ENCODE measurements at places on chromosomes 16 and 17.

DNA sequence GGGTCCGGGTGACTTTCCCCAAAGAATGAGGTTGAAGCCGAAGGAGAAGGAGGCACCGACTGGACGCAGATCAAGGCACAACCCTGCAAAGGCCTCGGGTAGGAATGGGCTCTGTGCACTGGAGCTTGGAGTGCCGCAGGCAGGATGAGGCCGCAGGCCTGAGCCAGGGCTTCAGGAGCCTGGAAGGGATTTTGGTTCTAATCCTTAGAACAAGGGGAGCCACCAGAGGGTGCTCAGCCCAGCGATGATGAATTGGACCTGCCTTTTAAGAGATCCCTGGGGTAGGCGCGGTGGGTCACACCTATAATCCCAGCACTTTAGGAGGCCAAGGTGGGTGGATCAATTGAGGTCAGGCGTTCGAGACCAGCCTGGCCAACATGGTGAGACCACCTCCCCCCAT, 8.1 kb downstream of the CIBAR2 start:
- no peak for DNase-seq

DNA sequence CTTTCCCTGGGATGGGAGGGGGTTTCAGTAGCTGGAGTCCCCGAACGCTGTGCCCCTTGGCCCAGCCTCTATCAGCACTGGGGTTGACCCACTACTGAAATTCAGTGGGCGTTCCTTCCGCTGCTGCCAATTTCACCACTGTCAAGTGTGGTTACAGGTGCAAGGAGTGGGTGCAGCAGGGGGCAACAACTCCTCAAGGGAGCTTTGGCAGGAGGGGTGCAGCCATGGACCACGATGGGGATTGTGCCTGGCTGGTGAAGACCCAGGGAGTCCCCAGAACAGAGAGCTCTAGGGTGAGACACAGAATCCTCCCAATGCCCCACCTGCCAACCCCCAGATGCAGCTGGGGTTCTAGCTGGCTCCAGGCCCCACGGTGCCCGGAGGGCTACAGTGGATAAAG, 123.5 kb upstream of the SDK2 start:
- no peak for DNase-seq

DNA sequence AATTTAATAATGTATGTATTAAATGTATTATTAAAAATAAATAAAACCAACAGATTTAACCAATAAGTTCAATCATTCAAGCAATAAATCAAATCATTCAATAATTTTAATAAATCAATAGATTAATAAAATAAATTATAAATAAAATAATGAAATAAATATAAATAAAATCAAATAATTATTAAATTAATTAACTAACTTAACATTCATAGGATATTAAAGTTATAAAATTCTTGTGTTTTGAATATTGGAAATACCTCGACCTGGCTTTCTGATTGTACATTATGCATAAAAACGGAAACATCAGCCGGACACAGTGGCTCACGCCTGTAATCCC, 182.2 kb downstream of the BANP start:
- DNase-seq = no peak

DNA sequence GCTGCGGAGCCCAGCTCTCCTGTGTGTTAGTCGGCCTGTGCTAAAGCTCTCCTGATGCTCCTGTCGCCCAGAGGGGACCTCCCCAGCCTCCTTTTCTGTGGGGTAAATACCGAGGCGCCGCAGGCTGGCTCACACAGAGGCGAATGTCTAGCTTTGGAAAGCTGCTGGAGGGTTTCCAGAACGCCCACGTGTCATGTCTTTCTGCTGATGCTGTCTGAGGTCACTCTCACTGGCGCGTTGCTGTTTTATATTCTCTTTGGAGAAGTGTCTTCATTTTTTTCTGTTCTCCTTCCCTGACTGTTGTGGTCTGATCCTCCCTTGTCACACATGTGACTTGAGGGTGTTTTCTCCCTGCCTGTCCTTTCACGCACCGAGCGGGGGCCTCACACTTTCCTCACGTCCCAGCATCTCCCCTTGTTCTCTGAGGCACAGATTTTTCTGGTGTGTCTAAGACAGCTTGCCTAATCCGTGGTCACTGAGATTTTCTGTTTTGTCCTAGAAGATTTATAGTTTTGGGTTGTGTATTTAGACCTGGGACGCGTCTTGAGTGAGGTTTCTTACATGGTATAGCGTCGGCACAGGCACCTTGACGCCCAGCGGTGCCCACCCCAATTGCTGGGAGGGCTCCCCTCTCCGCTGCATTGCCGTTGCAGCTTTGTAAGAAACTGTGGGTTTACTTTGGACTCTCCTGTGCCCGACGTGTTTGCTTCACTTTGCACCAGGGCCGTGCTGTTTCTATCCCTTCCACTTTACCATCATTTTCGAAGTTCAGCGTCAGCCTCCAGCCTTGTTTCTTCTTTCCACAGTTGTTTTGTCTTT, 92.1 kb upstream of the ZNF750 start:
- DNase-seq = no peak

DNA sequence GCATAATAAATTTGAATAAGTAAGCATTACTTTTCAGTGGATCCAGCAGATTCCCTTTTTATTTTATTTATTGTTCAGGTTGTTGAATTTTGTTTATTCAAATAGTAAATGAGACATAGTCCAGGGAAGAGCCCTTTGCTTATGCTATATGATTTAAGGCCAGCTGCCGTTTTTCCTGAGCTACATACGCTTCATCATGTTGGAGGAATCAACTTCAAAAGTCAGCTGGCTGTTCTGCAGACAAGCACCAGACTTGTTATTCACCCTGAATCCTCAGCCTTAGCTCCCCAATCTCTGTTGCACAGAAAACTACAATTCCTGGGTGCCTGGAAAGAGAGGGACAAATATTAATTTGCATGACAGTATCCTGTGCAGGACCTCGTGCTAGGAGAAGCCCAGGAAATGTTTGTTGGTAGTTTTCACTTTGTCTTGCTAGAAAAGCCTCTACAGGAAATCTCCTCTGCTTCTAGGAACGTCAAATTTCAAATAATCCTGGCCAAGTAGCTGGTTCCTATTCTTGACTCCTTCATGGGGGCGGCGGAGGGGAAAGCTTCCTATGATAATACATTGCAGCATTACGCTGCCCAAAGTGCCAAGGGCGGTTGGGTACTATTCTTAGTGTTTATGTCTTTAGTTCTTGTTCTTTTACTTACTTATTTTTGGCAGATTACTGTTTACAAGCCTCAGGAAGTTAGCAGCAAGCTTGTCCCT, 101.6 kb downstream of the PRKCA start:
- DNase-seq = no peak

DNA sequence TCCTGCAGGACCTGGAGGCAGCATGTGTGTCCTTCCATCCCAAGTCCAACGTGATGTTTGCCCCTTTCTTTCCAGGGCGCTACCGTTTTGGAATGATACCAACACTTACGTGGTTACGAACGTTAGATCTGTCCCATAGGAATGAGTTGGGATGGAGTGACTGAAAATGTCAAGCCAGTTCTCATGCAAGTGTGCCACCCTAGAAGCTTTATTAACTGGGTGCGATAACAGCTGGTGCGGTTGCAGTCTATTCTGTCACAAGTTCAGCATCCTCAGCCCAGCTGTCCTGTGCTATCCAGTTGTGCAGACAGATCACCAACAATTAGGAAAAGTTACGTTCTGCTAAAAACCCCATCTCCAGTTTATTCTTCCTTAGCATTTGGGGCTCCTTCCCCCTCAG, 52.5 kb downstream of the BANP start:
- DNase-seq = no peak

DNA sequence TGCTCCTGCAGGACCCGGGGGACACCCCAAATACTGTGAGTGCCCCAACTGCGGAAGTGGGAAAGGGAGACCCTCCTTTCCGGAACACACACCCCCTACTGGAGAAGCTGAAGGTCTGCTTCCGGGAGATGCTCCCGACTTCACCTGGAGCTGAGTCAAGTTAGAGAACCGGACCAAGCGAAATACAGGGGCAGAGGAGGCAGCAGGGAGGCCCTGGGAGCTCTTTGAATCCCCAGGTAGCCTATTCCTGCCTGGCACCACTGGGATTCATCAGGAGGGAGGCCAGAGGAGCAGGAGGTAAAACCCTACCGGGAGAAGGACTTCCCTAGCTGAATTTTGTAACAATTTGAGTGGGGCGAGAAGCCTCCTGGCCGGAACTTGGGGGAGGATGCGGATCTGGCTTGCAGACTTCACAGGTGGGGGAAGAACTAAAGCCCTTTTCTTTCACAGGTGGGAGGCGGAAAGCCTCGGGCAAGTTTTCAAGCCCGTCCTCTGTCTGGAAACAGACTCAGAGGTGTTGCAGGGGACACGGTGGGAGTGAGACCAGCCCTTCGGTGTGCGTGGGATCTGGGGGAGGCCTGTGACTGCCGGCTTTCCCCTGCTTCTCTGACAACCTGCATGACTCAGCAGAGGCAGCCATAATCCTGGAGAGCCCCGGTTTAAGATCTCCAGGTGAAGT, 22.4 kb upstream of the TEKT1 start:
- peak; percentile 13 for DNase-seq

GRCh38 chr17:10034719-10035475, 129.8 kb upstream of the RCVRN start:
- DNase-seq = no peak

GRCh38 chr16:66728117-66728787, 23.2 kb downstream of the DYNC1LI2 start:
- no peak for DNase-seq

- no peak for DNase-seq
These were observed 2.0 kb downstream of the VAMP2 start for GRCh38 chr17:8160741-8161221.
